ENCODE measurements at places on chromosomes 5 and 9.

- no peak for DNase-seq
These were observed 365.0 kb upstream of the CDH9 start for GRCh38 chr5:27403243-27403882.

GRCh38 chr5:119966028-119966427 is 336.7 kb downstream of the FAM170A start:
- DNase-seq: no peak

- DNase-seq: no peak
These were observed 26.2 kb downstream of the TCF7 start for GRCh38 chr5:134140530-134141201.

GRCh38 chr5:139272471-139273321 is 20.8 kb upstream of the MATR3 start:
- DNase-seq: no peak

DNA sequence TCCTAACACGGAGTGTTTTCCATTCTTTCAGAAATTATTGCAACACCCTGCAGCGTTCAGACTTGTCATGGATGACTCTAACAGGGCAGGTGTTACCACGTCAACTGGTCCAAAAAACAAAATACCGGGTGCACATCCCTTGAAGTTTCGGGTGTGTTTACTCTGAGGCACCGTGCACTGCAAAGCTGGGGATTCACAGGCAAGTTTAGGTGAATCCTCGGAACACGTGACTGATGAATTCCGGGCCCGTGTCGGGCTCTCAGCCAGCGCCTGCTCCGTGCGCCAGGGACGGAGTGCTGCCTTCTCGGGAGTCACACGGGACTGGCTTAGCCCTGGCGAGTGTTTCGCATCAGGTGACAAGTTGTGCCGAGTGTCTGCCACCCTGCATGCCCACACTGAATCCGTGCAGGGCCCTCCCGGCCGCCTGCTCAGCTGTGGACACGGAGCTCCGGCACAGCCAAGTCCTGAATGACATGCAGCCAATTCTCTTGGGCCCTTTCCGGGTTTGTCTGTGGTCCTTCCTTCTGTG is 66.0 kb upstream of the IRX4 start:
- no peak for DNase-seq
